ENCODE measurements at places on chromosomes 6 and 20.

DNA sequence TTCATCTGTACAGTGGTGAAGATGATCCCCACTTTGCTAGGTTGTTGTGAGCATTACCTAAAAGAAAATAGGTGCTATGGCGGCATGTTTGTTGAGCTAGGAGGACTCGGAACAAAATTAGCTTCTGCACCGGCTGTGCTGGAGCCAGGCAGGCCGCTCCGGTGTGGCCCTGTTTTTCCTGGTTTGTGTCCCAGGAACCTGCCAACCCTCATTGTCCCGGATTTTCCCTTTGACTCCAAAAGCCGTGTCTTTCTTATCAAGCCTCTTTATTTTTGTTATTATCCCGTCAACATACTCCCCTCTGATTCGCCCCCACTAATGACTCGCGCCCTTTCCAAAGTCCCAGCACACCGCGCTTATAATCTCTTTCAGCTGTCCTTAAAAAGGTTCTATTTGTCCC, 117.0 kb downstream of the MYLK4 start:
- DNase-seq, result no peak

DNA sequence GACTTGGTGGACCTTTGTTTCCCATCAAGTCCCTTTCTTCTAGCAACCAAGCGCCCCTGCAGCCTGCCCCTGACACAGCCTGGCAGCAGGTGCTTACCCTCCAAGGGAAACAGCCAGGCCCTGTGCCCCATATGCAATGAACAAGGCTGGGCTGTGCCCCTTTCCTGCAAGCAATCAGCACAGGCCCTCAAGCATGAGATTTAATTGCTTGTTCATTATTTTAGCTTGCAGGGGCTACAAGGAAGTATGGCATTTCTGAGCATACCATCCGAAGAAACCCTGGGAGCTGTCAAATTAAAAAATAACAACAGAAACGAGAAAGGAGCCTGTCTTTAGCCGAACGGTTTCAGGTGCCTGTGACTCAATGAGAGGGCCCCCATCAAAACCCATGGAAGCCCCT, 522.9 kb upstream of the ARID1B start:
- DNase-seq, result no peak

DNA sequence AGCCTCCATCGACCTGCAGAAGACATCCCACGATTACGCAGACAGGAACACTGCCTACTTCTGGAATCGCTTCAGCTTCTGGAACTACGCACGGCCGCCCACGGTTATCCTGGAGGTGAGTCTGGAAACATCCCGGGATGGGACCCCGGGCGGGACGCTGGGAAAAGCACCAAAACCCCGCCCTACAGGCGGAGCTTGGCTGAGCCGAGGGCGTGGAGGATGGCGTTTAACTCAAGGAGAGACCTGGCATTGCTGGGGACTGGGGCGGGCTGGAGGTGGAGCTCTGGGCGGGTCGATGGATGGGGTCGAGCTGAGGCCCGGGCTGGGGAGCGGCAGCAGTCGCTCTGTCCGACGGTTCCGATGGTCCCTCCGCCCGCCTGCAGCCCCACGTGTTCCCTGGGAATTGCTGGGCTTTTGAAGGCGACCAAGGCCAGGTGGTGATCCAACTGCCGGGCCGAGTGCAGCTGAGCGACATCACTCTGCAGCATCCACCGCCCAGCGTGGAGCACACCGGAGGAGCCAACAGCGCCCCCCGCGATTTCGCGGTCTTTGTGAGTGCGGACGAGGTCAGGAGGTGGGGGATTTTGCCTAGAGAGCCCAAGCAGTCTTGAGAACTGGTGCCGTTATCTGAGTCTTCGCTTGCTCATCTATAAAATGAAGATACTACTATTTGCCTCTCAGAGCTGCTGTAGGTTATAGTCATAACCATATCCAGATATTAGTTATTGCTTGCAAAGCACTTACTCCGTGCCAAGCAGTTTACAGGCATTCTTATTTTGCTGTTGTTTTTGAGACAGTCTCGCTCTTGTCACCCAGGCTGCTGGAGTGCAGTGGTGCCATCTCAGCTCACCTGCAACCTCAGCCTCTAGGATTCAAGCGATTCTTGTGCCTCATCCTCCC, 3.8 kb downstream of the SPAG4 start:
- DNase-seq, result peak; percentile 87

GRCh38 chr20:31803552-31804291, 15.4 kb upstream of the MYLK2 start:
- DNase-seq, result no peak

GRCh38 chr6:88483424-88483823, 317.3 kb upstream of the CNR1 start:
- DNase-seq, result no peak

DNA sequence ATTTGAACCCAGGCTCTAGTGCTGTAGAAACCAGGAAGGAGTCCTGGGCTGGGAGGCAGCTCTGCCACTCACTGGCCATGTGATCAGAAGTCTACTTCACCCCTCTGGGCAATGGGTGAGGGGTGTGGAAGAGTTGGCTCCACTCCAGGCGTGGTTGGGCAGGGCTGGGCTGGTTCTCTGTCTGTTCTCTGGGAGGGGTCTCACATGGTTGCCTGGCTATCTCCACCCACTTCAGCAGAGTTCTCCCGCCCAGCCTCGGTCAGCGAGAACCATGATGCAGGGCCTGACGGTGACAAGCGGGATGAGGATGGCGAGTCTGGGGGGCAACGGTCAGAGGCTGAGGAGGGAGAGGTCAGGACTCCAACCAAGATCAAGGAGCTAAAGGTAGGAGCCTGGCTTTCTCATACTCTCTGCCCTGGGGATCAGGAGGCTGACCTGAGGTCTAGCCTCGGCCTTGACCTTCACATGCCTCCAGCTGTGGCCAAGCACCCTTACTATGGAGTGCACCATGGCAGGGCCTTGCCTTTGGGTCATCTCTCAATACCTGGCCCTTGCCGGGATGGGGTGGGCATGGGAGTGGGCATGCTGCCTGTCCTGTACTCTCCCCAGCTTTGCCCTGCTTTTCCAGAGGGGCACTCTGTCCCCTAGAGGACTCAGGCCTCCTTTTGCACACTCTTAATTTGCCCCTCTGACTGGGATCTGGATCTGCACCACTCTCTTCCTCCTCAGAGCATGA, 39.6 kb downstream of the EPB41L1 start:
- no peak for DNase-seq

- no peak for DNase-seq
These were observed 156.6 kb downstream of the ZDHHC14 start for GRCh38 chr6:157537556-157537955.

GRCh38 chr6:72653026-72653425, 31.2 kb downstream of the KCNQ5 start:
- no peak for DNase-seq

- no peak for DNase-seq
These were observed 60.4 kb downstream of the YTHDF1 start for GRCh38 chr20:63155266-63156165.

DNA sequence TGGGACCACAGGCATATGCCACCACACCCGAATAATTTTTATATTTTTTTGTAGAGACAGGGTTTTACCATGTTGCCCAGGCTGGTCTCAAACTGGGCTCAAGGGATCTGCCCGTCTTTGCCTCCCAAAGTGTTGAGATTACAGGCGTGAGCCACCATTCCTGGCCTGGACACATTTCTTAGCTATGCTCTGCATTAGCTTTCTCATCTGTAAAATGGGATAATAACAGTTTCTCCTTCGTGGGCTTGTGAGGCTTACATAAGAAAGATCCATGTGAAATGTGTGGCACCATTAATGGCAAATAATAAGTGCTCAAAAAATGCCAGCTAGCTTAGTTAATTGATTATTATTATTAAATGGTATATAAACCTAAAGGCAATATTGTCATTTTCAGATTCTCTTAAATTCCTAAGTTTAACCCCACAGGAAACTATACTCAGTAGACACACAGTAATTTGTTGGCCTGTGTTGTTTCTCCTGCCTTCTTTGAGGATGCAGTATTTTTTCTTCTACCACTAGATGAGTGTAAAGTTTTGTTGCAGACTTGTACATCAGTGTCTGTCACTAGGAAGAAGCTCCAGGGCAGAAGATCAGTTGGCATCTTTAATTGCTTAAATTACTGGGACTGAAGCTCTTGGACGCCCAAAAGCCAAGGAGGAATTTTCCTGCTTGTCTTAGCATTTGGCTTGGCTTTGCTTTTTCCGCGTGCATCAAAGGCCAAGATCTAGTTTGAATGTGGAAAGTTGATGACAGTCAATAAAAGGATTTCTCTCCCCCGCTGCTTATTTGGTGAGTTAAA, 162.3 kb upstream of the ZNF217 start:
- DNase-seq, result no peak

GRCh38 chr20:3681931-3682781, at the start of gene ADAM33:
Gene ADAM33, minus strand, starts transcription at chr20:3682010. Its CDS starts 6 bp downstream, at chr20:3682004.
- DNase-seq, result peak; percentile 63
